ENCODE measurements at places on chromosomes 1 and 21. TPM values are rescaled to one million over a fixed set of nuclear protein-coding genes. Genes with fewer than 3 reads are reported as not detected.

Gene PCP4
- total RNA-seq, result not detected

Gene SPRR3
- not detected for total RNA-seq

Gene DCST1
- total RNA-seq, result not detected

Gene EPB41
- 4.2 TPM for total RNA-seq

Gene FCGR1A
- not detected for total RNA-seq

Gene TRPM2
- not detected for total RNA-seq

Gene LUZP1
- 25.9 TPM for total RNA-seq

Gene NR0B2
- total RNA-seq, result not detected

Gene CYP4X1
- total RNA-seq, result 16.0 TPM

Gene SYCP1
- not detected for total RNA-seq

Gene CCDC181
- not detected for total RNA-seq

Gene TEX38
- not detected for total RNA-seq

Gene KMO
- total RNA-seq, result not detected

Gene HRNR
- not detected for total RNA-seq

Gene CCDC190
- total RNA-seq, result 0.54 TPM

Gene KRTAP11-1
- not detected for total RNA-seq

Gene MAST2
- 8.7 TPM for total RNA-seq

Gene PTGFR
- 0.32 TPM for total RNA-seq

Gene CFAP141
- not detected for total RNA-seq

Gene PPCS
- 30.0 TPM for total RNA-seq

Gene VCAM1
- 6.0 TPM for total RNA-seq

Gene SELP
- 0.54 TPM for total RNA-seq

Gene SLC44A3
- 0.36 TPM for total RNA-seq

Gene PLA2G4A
- total RNA-seq, result 67.5 TPM

Gene BNIPL
- not detected for total RNA-seq

Gene SPRR4
- total RNA-seq, result not detected

Gene OR2L2
- not detected for total RNA-seq

Gene AMIGO1
- 0.36 TPM for total RNA-seq

Gene SMPDL3B
- total RNA-seq, result not detected

Gene OR4F29
- not detected for total RNA-seq

Gene SDE2
- 16.4 TPM for total RNA-seq

Gene IPO13
- total RNA-seq, result 29.3 TPM

Gene FMO3
- 1.1 TPM for total RNA-seq

Gene F5
- total RNA-seq, result not detected

Gene TSPAN1
- 0.49 TPM for total RNA-seq

All from cardiac atrium fibroblast (primary cell).